ENCODE measurements at places on chromosomes 1 and 21.

DNA sequence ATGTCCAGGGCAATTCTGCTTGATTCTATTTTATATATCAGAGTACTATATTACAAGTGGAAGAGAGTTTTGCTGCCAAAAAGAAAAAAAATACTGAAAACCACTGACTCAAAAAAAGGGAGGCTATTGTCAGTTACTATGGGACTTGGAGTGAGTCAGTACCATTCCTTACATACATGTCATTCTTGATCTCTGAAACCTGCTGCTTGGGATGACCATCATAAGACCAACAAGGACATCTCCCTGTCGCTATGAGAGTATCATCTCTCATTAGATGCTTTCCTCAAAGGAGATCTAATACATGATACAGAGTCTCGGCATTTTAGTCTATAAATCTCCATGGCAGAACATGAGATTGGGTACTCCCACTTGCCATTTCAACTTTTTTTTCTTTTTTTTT, 11.8 kb upstream of the INPP5B start:
- no peak for DNase-seq

DNA sequence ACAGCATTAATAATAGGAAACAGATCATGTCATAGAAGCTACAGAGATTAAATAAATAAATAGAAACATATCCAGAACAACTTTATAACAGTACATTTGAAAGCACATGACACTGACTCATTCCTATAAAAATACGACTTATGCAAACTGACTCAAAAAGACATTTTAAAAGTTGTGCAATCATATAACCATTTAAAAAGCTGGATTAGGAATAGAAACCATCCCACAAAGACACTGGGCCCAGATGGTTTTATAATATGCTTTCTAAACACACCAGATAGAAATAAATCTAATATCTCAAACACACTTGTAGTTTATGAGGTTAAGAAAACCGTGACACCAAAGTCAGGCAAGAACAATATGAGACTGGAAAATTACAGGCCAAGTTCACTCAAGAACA, 47.6 kb downstream of the MATN1 start:
- no peak for DNase-seq

- DNase-seq, result no peak
Observed at GRCh38 chr21:42096566-42096965, 25.4 kb downstream of the UMODL1 start.

DNA sequence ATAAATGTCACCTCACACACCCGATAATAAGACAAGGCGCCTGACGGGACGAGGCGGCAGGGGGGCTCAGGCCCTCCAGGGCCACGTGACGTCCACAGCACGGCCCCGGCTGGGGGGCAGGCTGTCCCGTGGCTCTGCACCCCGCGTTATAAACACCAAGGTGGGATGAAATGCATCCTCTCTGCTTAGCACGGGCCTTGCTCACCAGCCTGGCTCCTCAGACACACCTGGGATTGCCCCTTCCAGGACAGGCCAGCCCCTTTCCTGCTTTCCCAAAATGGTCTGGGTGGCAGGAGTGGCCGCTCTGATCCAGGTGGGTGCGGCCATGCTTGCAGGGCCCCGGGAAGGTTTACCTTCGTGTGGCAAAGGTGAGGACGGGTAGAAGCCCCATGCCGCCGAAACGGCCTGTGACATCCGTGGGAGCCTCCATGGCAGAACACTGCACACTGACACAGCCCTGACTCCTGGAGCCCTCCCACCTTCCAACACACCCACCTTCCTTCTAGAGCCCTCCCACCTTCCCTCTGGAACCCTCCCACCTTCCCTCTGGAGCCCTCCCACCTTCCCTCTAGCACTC, 35.9 kb downstream of the SLC19A1 start:
- DNase-seq, result no peak

DNA sequence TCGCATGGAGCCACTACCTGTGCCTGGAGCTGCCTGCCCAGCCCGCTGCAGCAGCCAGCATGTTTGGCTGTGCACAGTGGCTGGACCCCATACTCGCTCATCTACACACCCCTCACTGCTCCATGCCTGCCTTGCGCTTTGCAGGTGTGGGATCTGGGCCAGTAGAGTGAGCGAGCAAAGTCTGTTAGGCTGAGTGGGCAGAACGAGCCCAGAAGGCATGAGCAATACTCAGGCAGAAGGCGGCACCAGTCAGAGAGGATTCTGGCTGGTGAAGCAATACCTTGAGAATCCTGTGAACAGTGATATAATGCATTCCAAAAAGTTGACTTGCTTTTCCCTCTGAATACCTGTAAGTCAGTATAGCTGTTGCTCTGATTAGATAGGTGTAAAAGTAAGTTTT, 816.4 kb downstream of the KCNT2 start:
- DNase-seq, result no peak

GRCh38 chr1:235019961-235020360, 108.7 kb downstream of the TOMM20 start:
- DNase-seq, result no peak

GRCh38 chr1:163038928-163039706, 30.0 kb upstream of the RGS4 start:
- no peak for DNase-seq

DNA sequence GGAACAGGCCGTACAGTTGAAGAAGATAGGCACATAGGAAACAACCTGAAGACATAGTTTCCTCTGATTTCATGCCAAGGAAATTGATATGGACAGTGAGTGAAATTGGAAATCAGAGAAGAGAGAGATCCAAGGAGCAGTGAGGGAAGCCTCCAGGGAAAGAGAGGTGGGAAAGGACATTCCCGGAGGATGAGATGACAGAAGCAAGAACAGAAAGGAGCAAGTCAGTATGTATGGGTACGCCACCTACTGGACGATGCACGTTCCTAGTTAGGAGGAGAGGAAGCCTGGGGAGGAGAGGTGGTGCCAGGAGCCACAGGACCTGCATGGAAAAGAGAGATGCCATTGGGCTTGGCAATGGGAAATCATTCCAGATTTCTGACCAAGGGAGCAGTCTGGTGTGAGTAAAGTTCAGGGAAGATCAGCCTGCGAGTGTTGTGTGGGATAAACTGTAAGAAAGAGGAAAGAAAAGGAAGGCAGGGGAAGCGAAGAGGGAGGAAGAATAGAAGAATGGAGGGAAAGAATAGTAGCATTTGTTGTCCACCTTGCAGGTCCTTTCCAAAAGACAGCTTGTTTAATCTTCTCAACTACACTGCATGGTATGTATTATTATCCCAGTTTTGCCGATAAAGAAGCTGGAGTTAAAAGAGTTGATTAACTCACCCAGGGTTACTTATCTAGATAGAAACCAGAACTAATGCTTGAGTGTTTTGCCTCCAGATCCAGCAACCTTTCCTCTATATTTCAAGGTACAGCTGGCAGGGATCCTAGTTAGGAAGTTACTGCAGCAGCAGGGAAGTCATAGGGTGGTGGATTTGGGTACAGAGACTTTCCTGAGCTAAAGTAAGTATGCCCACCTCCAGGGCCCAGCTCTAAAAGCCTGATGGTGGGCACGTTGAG, 27.4 kb downstream of the C1orf116 start:
- peak; percentile 57 for DNase-seq

DNA sequence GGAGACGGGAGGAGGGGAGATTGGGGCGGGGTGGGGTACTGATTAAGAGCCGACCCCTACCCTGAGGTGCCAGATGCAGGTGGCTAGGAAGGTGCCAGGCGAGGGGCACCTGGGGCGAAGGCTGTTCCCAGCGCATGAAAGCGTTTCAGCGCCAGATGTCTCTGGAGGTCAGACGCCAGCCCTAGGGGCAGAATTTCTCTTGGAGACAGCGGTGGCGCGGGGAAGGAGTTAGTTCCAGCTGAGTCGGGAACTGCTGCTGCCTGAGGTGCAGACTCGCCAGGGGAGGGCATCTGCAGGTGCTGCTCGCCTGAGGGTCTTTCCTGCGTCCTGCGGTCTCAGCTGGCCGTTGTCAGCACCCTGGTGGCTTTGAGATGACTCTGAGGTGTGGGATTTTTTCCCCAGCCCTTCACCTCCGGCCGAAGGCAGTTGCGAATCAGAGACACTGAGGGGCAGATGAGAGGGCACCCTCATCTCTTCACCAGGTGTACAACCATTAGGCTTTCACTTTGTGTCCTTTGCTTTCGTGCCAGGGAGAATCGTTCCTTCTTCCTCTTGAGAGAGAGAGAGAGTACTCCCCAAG, 539 bp downstream of the CGN start:
- DNase-seq, result peak; percentile 81

GRCh38 chr1:222546548-222547259, 1.2 kb downstream of the HHIPL2 start:
- DNase-seq, result peak; percentile 75

GRCh38 chr1:225847610-225848009, 34.6 kb downstream of the TMEM63A start:
- peak; percentile 96 for DNase-seq

DNA sequence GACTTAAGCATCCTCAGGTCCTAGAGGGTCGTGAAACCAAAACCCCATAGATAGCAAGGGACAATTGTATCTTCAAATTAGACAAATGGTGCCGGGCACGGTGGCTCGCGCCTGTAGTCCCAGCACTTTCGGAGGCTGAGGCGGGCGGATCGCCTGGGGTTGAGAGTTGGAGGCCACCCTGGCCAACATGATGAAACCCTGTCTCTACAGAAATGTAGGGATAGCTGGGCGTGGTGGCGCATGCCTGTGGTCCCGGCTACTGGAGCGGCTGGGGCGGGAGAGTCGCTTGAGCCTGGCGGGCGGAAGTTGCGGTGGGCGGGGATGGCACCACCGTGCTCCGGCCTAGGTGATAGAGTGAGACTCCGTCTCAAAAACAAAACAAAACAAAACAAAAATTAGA, 780.6 kb downstream of the BRINP3 start:
- DNase-seq, result no peak

DNA sequence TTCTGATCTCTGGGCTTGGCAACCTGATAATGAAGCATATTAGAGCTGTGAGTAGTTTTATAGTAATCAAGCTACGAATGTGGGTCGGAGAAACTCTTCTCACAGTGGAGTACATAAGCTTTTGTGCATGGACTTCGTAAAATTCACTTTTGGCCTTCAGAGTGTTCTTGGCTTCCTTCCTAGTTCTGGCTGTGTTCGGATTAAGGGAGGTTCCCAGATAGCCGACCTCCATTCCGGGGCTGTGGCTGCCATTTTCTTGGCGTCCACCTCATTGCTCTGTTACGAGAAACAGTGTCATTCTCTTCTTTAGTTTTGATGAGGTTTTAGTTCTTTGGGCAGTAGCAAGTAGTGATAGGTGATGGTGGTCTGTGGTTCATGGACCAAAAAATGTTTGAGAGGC, 26.3 kb downstream of the CAMTA1 start:
- no peak for DNase-seq

DNA sequence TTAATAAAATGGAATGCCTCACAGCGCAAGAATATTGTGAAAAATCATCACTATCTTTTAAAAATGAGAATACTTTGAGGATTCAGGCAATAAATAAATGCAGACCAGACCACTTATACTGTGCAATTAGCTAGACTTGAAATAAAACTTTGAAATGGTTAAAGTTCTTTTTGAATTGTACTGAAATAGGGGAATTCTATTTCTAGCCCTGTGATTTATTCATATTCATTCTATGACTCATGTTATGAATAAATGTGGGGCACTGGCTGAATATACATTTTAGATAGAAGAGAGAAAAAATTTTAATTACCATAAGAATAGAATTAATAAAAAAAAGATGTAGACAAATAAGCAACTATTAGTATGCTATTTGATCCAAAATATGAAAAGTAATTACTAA, 16.4 kb upstream of the USP25 start:
- no peak for DNase-seq

DNA sequence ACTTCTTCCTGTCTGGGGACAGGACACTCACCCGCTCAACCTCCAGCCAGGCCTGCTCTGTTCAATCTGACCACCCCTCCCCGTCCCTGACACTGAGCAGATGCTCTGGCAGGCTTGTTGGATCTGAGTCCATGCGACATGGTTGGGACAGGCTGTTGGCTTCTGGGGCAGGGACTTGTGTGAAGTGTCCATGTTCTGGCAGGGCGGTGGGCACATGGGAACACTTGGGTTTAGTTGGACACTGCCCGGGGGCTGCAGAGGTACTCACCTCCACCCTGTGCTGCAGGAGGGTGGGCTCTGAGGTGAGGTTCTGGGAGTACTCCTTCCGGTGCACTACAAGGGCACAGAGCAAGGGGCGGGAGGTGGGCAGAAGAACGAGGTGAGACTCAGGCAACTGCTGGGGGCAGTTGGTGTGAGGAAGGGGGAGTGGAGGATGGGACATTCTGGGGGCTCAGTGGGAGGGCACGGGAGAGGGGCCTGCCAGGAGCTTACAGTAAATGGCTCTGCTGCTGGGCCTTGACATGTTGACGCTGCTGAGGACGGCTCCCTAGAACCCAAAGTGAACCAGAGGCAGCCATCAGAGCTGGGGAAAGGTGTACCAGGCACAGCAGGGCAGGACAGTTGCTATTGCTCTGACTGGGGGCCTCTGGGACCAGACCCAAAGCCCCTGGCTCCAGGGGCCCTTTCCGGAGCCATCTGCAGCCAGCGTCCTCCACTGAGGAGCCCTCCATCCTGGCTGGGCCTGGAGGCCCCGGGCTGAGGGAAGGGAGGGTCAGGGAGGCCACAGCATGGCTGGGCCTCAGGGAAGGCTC, 2.3 kb downstream of the EPS8L3 start:
- no peak for DNase-seq

GRCh38 chr1:244218220-244218619, 167.1 kb downstream of the ZBTB18 start:
- DNase-seq, result no peak

- DNase-seq, result no peak
Observed at GRCh38 chr21:14403681-14404318, 20.9 kb upstream of the HSPA13 start.

DNA sequence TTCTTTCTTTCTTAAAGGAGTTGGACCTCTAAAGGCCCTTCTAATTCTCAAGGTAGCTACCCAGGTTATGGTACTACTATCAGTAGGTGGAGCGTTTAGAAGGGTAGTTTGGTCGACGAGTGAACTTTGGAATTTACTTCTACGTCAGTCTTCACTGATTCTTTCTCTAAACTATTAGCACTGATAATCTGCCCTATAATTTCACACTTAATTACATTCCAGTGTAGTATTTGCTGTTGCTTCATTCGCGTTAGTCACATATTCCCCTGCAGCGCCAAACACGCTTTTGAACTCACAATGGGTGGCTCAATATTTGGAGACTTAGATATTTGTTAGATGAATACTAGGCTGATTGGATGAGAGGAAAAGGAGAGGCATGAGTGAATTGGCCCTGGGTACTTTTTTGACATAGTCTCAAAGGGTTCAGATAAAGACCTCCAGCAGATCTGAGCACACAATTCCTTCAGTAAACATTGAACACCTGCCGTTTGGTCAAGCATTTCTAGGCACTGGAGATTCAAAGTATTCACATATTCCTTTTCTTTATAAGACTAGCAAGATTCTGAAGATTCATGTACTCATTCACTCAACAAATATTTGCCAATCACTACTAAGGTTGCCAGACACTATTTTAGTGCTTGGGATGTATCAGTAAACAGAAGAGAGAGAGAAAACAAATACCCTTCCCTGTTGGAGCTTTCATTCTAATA, 929 bp upstream of the FOXJ3 start:
- peak; percentile 91 for DNase-seq

- no peak for DNase-seq
Observed at GRCh38 chr1:184648856-184649201, 105.8 kb downstream of the EDEM3 start.
